ENCODE measurements at places on chromosomes 7 and 10.

GRCh38 chr10:119177708-119178371 lies 772 bp downstream of the PRDX3 start:
- no peak for DNase-seq

DNA sequence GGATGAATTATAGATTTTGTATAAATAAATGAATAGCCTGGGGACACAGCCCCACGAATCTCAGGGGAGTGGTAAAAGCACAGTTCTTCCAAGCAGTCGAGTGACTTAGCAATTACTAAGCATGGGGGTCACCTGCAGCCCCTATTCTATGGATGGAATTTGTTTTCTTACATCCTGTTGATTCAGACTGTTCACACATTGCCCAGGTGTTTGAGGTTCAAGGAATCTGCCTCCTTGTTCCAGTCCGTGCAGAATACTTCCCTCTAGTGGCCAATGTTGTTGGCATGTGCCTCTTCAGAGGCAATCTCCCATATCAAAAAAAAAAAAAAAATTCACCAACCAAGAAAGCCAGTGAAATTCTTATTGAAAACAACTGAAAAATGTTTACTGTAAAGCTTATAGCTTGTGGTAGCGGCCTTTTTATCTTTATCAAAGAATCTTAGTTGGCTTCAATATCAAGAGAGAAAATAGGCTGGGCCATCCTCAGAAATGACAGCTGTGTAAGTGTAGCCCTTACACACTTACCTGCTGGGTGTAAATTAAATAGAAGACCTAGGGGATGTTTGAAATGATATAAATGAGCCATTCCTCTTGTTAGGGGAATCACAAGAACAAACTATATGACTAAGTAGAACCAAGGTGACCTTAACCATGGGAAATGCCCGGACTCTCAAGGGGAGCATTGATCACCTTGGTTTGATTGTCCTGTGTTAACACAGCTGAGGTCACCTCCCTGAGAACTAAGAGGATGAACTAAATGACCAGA lies 7.8 kb downstream of the LIPM start:
- no peak for DNase-seq

GRCh38 chr7:115941703-115942268 lies 88.8 kb downstream of the TFEC start:
- no peak for DNase-seq

DNA sequence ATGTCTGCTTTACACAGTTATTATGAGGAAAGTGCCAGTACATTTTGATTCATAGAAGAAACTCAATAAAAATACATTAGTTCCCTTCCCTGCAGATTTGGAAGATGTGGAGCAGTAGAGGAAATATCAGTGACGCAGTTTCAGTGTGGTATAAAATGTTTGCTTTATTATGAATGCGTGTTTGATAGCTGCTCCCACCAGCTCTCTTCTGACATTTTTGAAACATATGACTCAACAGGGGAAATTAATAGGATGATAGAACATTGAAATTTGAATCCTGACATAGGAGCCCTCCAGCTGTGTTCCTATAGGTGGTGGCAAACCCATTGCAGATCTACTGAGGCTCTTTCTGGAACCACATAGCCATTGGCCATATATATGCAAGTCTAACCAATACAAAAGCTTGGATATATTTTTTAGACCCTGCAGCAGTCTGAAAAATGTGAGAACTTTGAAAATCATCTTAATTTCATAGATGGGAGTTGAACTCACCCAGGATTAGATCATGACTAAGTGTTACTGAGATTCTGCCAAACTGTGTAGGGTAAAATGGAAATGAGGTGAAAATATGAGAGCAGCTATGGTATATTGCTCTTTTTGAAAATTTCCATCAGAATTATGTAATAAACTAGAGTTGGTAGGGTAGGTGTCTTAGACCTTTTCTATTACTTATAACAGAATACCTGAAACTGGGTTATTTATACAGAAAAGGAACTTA lies 47.8 kb downstream of the BZW2 start:
- no peak for DNase-seq

- no peak for DNase-seq
Observed at GRCh38 chr10:131420867-131421266, 109.3 kb upstream of the TCERG1L start.

DNA sequence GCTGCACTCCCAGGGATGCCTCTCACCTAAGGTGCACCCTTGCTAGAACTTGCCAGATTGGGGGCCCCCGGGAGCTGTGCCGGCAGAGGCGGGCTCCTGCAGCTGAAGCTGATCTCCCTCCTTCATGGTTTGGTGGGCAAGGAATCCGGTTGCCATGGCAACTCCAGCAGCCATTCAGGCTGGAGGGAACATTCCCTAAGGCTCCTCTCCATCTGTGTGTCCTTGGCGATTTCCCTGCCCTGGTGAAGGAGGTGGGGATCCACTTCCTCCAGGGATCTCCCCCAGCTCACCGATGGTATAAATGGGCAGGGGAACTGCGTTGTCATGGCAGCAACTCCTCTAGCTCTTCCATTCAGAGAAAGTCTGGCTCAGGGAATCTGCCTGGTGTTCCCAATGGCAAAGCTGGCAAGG lies 49.6 kb upstream of the GPR158 start:
- no peak for DNase-seq

DNA sequence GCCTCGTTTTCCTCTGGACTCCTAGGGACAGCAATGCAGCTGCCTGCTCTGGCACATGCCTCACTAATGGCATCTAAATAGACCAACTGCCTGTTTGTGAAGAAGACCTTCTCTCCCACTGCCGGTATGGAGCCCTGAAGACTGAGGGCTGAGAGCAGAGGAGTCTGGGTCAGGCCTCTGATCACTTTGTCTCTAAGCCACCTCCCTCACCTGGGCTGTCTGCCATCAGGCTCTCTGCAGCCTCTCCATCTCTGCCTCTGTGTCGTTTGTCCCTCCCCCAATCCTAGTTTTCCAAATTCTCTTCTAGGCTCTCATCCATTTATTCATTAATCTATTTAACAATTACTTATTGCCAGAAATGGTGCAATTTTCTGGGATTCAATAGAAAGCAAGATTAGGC lies 15.2 kb upstream of the SFTPA1 start:
- no peak for DNase-seq

GRCh38 chr7:1864161-1864940 lies 194.3 kb downstream of the ELFN1 start:
- no peak for DNase-seq

DNA sequence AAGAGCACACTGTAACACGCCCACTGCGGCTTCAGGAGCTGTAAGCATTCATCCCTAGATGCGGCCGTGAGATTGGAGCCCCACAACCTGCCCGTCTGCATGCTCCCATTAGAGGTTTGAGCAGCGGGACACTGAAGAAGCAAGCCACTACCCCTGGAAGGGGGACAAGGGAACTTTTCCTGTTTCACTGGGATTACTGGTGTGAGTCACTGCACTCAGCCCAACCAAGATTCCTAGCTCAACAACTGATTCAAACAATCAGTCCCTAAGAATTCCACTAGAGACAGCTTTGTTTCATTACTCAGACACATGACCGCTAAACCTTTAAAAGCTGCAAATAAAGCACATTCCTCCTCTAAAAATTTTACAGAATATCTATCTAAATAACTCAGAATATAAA lies 69.8 kb downstream of the ORC5 start:
- peak; percentile 31 for DNase-seq
